ENCODE measurements at places on chromosomes 16 and 17.

DNA sequence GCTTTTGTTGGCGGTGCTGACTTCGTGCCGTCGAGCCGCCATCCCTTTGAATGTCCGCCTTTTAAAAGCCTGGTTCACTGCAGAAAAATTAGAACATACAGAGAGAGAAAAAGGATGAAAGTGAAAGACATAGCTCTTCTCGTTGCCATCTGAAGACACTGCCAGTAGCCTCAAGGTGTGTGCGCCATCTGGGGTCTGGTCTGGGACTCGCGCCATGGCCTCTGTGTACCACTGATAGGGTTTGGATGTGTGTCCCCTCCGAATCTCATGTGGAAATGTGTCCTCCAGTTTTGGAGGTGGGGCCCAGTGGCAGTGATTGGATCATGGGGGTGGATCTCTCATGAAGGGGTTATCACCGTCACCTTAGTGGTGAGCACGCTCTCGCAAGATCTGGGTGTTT, 15.5 kb downstream of the GSE1 start:
- no peak for DNase-seq

- DNase-seq: no peak
These were observed 17.1 kb downstream of the CDH5 start for GRCh38 chr16:66383551-66383950.

- no peak for DNase-seq
These were observed 12.2 kb downstream of the ZNHIT3 start for GRCh38 chr17:36498560-36499300.

DNA sequence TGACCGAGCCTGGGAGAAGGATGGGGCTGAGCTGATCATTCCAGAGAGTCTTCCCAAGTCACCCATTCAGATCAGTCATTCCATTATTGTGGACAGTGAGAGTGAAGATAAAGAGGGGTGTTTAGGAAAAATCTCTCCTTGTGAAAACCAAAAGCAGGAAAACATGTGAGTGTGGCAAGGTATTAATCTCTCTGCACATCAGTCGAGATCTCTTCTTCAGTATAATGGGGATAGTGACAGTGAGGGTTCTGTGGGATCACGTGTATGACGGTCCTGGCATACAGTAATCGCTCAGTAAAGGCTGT, 35.4 kb downstream of the CHD9 start:
- no peak for DNase-seq

DNA sequence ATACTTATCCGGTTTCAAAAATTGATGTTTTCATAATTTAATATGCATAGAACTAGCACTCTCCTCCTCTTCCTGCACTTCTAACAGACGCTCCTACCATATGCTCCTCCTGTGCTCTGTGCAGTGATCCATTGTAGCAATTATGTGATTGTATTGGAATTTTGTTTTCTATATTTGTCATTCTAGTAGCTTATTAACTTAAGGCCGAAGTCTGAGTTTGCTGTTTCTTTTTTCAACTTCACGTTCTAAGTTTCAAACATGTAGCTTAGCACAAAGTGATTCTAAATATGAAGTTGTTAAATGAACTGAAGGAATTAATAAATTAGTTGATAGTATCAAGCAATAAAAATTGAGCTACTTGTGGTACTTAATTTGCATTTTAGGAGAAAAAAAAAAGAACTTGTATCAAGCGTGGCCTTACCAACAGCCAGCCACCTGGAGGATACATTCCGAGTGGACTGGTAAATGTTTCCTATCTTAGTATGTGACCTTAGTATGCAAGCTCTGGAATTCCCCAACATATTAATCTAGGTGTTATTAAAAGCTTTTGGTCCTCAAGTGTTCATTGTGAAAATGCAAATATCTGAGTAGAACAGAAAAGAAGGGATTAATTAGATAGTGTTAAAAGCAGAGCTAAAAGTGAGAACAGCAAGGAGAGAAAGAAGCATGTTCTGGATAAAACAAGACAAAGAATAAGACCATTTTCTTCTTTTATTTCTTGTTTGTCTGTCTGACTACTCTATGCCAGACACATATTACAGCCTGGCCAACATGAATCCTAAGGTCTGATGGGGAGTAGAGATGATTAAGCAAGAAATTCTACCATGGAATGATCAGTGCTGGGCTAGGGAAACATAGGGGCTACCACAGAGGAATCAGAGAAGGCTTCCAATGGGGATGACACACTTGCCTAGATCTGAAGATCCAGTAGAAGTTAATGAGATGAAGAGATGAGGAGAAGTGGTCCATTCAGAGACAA, 290.4 kb upstream of the MON1B start:
- DNase-seq: no peak

- no peak for DNase-seq
These were observed 31.9 kb downstream of the WFDC1 start for GRCh38 chr16:84326545-84326944.

- no peak for DNase-seq
These were observed 83.8 kb downstream of the PMP22 start for GRCh38 chr17:15181333-15181732.

- DNase-seq: peak; percentile 49
These were observed at the start of the genes SGSH and SLC26A11 for GRCh38 chr17:80220054-80220735. Gene SGSH, minus strand, starts transcription at chr17:80220333. Its CDS starts 20 bp downstream, at chr17:80220313. Gene SLC26A11, plus strand, starts transcription at chr17:80220427. Its CDS starts 1,134 bp downstream, at chr17:80221561.

- no peak for DNase-seq
These were observed 44.4 kb upstream of the SCNN1B start for GRCh38 chr16:23257682-23258081.

DNA sequence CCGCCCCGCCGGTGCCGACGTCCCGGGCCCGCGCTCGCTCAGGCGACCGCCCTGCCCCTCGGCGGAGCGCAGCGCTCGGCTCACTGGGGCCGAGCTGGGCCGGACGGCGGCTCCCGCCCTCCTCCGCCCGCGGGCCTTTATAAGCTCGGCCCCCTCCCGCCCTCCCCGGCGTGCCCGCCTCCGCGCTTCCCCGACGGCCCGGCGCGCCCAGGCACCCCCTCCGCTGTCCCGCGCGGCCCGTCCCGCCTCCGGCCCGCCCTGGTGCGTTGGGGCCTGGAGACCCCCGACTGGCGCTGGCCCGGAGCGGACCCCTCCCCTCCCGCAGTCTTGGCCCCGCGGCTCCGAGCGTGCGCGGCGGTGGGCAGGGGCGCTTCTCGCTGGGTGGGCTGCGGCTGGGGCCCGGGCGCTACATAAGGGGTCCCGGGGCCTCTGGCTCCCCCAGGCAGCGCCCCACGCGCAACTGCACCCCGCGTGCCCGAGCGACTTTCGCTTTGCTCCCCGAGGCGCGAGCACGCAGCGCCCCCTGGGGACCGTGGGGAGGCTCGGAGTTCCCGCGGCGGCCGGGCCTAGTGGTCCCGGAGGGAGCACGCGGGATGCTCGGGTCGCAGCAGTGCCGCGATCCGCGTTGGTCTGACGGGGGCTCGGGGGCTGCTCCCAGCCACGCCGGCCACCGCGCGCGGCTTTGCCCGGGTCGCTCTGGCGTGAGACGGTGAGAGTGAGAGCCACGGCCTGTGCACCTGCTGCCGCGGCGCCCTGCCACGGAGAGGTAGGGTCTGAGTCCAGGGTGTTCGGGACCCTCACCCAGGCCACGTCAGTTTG, at the start of gene PIEZO1:
PIEZO1 (minus strand) TSS at position 115 of the 819 bp plus-strand sequence. CDS start 256 bp downstream, outside the sequence.
- DNase-seq: peak; percentile 58

DNA sequence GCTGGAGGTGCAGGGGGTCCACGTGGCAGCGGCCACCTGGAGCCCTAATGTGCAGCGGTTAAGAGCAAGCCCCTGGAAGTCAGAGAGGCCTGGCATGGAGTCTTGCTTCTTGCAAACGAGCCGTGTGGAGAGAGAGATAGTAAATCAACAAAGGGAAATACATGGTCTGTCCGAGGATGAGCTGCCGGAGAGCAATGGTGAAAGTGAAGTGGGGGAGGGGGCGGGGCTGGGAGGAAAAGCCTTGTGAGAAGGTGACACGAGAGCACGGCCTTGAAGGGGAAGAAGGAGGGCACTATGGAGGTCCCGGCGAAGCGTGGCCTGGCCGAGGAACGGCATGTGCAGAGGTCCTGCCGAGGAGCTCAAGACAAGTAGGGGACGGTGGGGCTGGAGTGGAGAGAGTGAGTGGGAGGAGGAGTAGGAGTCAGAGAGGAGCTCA, 6.0 kb upstream of the SERPINF1 start:
- no peak for DNase-seq

DNA sequence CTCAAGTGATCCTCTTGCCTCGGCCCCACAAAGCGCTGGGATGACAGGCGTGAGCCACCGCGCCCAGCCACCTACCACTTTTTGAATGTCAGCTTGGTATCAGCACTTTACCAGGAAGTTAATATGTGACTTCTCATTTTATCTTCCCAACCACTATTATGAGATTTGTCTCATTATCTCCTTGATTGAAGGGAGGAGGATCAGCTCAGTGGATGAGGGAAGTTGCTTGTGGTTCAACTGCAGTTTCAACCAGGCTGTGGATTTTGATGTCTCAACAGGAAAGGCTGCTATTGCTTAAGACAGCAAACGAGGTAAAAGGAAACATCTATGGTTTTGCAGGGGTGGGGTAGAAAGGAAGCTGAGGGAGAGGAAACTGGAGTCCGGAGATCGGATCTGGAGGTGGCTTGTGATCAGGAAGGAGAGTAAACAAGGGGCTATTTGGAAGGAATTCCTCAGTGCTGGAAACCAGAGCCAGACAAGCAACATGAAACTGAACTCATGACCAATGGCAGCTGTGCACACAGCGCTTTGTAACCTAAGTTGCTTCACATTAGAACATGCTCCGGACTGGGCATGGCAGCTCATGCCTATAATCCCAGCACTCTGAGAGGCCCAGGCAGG, 180.5 kb downstream of the VPS53 start:
- DNase-seq: peak; percentile 92

GRCh38 chr17:50042211-50042610, 13.7 kb upstream of the ITGA3 start:
- no peak for DNase-seq

DNA sequence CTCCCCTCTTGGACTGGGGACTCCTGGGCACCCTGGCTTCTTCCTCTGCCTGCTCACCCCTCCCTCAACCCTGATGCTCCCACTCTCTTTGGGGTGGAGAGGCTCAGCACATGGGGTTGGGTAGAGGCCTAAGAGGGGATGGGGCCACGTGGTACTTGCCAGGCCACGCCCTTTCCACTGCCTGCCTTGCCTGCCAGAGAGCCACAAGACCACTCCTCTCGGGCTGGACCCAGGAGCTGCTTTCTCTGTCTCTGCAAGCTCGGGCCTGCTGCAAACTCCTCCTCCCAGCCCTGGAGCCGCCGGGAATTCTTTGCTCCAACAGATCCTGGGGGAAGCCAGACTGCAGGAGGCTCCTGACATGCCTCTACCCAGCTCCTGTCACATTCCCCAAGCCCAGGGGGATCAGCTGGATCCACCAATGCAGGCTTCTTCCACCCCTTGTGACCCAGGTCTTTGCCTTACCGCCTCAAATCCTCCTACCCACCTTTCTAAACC, 11.8 kb downstream of the DLX4 start:
- no peak for DNase-seq

- no peak for DNase-seq
These were observed 38.7 kb downstream of the PHKB start for GRCh38 chr16:47499700-47500264.

- no peak for DNase-seq
These were observed 31.8 kb upstream of the ZKSCAN2 start for GRCh38 chr16:25289466-25289865.

DNA sequence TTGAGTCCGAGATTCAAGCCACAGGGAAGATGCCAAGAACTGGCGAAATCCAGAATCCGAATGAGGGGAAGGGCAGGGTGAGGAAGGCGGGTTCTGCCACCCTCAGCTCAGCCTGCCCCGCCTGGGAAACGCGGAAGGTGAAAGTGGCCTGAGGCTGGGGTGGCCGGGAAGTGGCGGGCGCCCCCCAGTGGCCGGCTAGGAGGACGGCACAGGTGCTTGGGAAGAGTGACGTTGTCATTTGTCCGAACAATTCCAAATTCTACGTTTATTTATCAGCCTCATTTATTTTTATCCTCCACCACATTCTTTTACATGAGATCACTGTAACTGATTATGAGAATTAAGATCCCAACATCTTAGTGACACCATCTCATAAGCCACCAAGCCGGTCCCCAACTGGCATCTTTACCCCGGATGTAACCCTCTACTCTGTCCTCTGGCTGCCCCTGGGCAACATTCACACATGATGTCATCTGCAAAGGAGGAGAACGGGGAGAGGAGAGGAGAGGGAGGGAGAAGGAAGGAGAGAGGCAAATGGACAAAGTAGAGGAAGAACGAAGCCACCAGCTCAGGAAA, 21.3 kb downstream of the SRCIN1 start:
- peak; percentile 27 for DNase-seq

GRCh38 chr17:28735242-28735722, 6.7 kb downstream of the NEK8 start:
- no peak for DNase-seq

GRCh38 chr17:81920612-81921536, 2.9 kb upstream of the SIRT7 start:
- no peak for DNase-seq

All from bone marrow (tissue), 2 donors.